ENCODE measurements at places on chromosomes 16 and 17. TPM values are rescaled to one million over a fixed set of nuclear protein-coding genes. Genes with fewer than 3 reads are reported as not detected.
A peak's percentile ranks its signal among the peaks of the same experiment; 100 is the strongest.

- no peak for DNase-seq
These were observed 52.0 kb downstream of the CBFA2T3 start for GRCh38 chr16:88924834-88925539.

- no peak for DNase-seq
These were observed 26.5 kb upstream of the ALOX12 start for GRCh38 chr17:6969323-6969726.

GRCh38 chr16:57822856-57823255, 20.6 kb upstream of the KIFC3 start:
- DNase-seq: no peak

DNA sequence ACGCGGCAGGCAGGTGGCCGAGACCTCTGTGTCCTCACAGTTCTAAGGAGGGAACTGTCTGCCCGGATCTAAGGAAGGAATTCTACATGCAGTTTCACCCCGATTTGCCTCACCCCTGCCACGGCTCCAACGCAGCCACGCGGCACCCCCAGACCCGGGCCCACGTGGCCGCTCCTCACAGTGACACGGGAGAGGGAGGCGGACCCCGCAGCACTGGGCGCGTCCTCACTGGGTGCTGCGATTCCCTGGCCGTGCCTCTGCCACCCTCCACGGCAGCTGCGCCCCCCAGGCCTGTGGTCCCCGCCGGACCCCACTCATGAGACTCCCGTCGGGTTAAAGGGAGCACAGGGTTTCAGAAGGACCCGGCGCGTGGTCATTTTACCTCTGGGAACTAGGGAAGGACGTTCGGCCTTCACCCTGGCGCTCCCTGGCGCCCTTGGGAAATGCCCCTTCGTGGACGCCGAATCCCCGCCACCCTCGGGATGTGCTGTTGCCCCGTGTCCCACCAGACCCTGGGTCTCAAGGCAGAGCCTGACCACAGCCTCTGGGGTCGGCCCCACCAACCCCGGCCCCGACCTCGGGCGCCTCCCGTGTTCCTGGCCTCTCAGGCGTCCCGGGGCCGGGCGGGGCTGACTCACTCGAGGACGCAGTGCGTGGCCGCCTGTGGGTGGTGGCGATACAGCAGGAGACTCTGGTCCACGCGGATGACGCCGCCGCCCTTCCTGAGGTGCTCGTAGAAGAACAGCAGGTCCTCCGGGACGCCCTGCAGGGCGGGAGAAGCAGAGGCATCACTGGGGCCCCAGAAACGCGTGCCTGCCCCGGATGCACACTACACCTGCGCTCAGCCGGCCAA, 118.8 kb upstream of the METRNL start:
- DNase-seq: peak; percentile 48

DNA sequence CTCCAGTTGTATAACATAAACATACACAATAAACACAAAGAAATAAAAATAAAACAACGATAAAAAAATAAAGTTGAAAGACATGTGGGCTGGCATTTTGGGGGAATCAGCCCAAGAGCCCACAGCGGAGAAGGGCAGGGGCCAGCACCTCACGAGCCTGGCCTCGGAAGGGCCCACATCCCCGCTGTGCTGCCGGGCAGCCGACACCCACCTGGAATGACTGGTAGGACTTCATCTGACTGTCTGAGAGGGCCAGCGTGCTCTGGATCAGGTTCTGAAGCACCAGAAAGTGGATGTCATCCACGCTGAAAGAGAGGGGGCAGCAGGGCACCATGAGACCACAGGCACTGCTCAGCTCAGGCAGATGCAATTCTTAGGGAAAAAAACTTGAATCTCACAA, 73.5 kb downstream of the GTF3C1 start:
- DNase-seq: no peak

CRYBA1 gene
- total RNA-seq: not detected

PALB2 gene
- total RNA-seq: 10.5 TPM

CA4 gene
- 4.7 TPM for total RNA-seq

AIPL1 gene
- not detected for total RNA-seq

DNA sequence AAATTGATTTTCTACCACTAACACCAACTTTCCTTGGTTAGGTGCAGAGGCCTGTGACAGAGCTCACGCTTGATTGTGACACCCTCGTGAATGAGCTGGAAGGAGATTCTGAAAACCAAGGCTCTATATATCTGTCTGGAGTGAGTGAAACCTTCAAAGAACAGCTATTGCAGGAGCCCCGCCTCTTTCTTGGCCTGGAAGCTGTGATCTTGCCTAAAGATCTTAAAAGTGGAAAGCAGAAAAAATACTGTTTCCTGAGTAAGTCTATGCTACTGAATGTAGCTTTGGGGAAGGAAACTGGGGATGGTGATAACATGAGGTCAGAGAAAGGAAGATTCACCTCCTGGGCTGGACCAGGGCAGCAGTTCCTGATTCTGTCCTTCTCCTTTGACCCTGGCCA, 38.3 kb downstream of the REXO5 start:
- no peak for DNase-seq

DNA sequence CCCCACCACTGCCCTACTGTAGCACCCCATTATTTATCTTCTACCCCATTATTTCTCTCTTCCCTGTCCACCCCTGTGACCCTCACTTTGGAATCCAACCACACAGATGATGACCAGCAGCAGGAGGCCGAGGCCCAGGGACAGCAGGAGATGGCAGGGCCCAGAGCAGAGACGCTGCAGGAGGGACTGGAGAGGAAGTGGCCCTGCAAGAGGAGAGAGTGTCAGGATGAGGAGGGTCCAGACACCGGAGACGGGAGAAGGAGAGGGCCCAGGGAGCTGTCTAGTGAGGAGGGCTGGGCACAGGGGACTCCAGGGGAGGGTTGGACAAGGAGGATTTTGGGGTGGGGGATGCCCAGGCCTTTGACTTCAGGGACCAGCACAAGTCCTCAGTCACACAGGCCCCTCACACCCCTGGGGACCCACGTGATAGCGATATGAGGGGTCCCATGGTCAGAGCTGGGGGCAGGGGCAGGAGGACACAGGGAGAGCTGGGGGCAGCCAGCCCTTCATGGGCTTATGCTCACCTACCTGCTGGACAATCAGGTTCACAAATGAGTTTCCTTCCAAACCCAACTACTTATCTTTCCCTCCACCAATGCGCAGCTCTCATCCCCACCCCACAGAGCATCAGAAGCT, 2.0 kb downstream of the CLEC10A start:
- peak; percentile 35 for DNase-seq

SECTM1 gene
- total RNA-seq: 23.9 TPM

PRKCA gene
- total RNA-seq: 10.5 TPM

HELZ gene
- total RNA-seq: 66.5 TPM

ERN2 gene
- not detected for total RNA-seq

PLCD3 gene
- 62.2 TPM for total RNA-seq

GRCh38 chr16:65409510-65409909, 287.6 kb upstream of the CDH11 start:
- DNase-seq: no peak

GRCh38 chr16:70496513-70496912, 26.8 kb downstream of the COG4 start:
- no peak for DNase-seq

DNA sequence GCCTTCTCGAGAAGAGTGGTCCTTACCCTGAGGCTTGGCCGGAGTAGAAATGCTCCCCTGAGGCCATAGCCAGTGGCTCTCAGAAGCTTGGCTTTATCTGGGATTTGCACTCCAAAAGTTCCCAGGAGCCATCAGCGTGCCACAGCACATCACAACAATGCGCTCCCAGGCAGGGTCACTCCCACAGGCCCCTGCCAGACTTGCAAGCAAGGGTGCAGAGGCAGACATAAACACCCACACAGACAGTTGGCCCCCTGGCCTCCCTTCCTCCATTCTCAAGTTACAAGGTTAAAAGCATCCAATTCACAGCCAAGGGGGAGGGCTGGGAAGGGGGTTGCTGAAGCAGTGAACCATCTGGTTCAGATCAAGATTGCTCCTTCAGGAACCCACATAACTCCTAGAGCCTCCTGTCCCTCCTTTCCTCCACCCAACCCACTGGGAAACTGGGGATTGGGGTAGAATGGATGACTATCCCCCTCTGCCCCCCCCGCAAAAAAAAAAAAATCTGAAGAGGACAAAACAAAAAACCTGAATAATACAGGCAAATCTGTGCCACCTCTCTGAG, 1.8 kb downstream of the ST3GAL2 start:
- DNase-seq: no peak

GPR139 gene
- total RNA-seq: not detected

GRCh38 chr16:72299684-72300243, 127.8 kb upstream of the PMFBP1 start:
- DNase-seq: no peak

ACE gene
- total RNA-seq: 2.6 TPM

- DNase-seq: no peak
These were observed 281.4 kb downstream of the SLC39A11 start for GRCh38 chr17:72810991-72811508.

GRAP gene
- 9.8 TPM for total RNA-seq

IRX3 gene
- total RNA-seq: 56.7 TPM

DRG2 gene
- 36.4 TPM for total RNA-seq

ARL17A gene
- 20.6 TPM for total RNA-seq

DNA sequence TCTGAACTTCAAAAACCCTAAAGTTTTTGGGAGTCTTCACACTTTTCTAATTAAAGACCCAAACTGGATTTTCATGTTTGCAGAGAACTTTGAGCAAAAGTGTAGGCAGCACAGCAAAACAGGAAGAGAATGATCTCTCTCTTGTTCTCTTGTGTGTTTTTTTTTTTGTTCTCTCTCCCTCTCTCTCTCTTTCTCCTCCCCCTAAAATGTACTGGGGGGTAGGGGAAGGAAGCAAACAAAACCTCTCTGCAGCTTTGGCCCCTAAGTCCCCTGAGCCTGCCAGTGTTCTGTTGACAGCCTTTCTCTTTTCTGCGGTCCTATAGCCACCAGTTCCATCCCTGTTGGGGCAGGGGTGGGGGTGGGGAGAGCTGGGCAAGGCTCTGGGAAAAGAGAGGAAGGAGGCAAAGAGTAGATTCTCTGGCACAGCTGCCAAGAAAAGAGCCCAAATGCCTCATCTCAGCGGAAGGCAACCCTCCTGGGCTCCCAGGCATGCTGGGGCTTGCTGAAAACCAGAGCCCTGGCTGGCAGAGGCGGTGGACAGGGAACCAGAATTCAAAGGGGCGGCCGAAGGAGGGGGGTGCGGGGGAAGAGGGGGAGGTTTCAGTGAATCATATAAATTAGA, 295.3 kb downstream of the SOX9 start:
- DNase-seq: peak; percentile 85
